ENCODE measurements at places on chromosomes 2 and 18.
A peak's percentile ranks its signal among the peaks of the same experiment; 100 is the strongest.

DNA sequence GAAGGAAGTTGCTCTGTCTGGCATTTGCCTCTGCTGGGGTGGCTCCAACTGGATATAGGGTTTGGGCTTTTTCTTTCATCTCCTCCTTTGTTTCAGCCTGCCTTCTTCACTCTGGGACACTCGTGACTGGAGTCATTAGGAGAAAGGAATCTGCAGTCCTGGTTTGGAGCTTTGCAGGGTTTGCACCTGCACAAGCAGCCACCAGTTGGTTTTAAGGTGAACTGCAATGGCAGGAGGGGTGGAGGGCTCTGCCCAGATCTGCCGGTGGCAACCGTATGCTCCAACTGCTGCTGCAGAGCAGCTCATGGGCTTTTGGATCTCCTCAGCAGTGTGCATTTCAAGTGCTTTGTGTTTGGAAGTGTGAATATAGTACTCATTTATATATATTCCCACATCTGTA is 131.3 kb upstream of the MGAT5 start:
- DNase-seq, result no peak
- peak overlapping the region; percentile 70 for H3K27ac ChIP-seq
- H3K4me1 ChIP-seq, result peaks cover 77% of the 10 kb centered on the region
- H3K4me3 ChIP-seq, result peak overlapping the region; percentile 88
- peaks cover 4% of the 10 kb centered on the region for H3K27me3 ChIP-seq
- H3K36me3 ChIP-seq, result no peaks in the 10 kb centered on the region

DNA sequence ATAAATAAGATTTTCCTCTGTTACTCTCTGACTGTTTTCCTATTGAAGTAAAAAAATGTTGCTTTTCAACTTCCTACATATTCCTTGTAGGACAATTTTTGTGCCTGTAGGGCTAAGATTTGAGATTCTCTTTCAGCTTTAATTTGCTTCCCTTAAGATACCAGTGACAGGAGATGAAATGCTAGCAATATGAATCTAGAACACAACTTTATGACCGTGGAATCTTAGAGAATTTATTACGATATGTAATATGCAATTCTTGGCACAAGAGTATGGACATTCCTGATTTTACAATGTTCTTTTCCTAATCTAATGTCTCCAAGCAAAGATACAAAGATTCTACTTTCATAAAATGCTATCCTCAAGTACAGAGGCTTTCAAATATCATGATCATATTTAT is 180.9 kb downstream of the KCNE4 start:
- peaks cover 3% of the 10 kb centered on the region for H3K27me3 ChIP-seq
- no peaks in the 10 kb centered on the region for H3K36me3 ChIP-seq
- DNase-seq, result no peak

GRCh38 chr2:179467111-179467510 is 202.5 kb upstream of the SESTD1 start:
- H3K27ac ChIP-seq, result no peak overlapping the region
- peaks cover 5% of the 10 kb centered on the region for H3K27me3 ChIP-seq
- no peak overlapping the region for H3K4me3 ChIP-seq

- H3K27ac ChIP-seq, result no peak overlapping the region
- H3K27me3 ChIP-seq, result no peaks in the 10 kb centered on the region
- H3K4me1 ChIP-seq, result no peaks in the 10 kb centered on the region
- peak; percentile 64 for DNase-seq
- no peaks in the 10 kb centered on the region for H3K36me3 ChIP-seq
- H3K4me3 ChIP-seq, result no peak overlapping the region
Measured at GRCh38 chr2:57497489-57498096, 549.0 kb upstream of the VRK2 start.

DNA sequence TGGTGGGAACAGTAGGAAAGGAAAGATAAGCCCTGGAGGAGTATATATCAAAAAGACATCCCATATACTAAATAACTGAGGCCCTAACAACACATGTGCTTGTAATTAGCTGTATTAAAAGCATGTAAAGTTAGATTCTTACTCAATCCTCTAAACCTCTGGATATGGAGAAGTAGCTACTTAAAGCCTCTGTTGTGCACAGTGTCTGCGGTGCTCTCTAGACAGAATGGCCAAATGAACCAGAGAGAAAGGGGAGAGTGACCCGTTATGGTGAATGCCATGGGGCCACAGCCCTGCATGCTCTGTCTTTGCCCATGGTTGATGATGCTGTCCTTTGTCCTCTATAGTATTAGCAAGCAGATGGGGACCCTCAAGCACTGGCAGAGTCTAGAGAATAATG is 104.4 kb upstream of the SLC8A1 start:
- no peaks in the 10 kb centered on the region for H3K36me3 ChIP-seq
- DNase-seq, result no peak
- H3K27me3 ChIP-seq, result peaks cover 4% of the 10 kb centered on the region
- H3K4me3 ChIP-seq, result no peak overlapping the region

- no peak overlapping the region for H3K4me3 ChIP-seq
- H3K4me1 ChIP-seq, result peaks cover 24% of the 10 kb centered on the region
- H3K36me3 ChIP-seq, result peaks cover 12% of the 10 kb centered on the region
- no peaks in the 10 kb centered on the region for H3K27me3 ChIP-seq
Measured at GRCh38 chr2:231296401-231296974, 98.1 kb downstream of the ARMC9 start.

- H3K27me3 ChIP-seq, result peaks cover 2% of the 10 kb centered on the region
- no peak overlapping the region for H3K4me3 ChIP-seq
- DNase-seq, result no peak
Measured at GRCh38 chr18:10515456-10515855, 10.4 kb upstream of the NAPG start.

GRCh38 chr2:217625557-217626169 is 377.1 kb downstream of the TNS1 start:
- H3K27me3 ChIP-seq, result peaks cover 6% of the 10 kb centered on the region
- no peak overlapping the region for H3K27ac ChIP-seq
- H3K36me3 ChIP-seq, result no peaks in the 10 kb centered on the region

GRCh38 chr2:191051825-191052778 is 38.1 kb upstream of the STAT1 start:
- no peaks in the 10 kb centered on the region for H3K27me3 ChIP-seq
- peaks cover 4% of the 10 kb centered on the region for H3K4me1 ChIP-seq
- no peak overlapping the region for H3K4me3 ChIP-seq
- H3K27ac ChIP-seq, result no peak overlapping the region
- H3K36me3 ChIP-seq, result no peaks in the 10 kb centered on the region
